ENCODE measurements at places on chromosomes 5 and 9.

DNA sequence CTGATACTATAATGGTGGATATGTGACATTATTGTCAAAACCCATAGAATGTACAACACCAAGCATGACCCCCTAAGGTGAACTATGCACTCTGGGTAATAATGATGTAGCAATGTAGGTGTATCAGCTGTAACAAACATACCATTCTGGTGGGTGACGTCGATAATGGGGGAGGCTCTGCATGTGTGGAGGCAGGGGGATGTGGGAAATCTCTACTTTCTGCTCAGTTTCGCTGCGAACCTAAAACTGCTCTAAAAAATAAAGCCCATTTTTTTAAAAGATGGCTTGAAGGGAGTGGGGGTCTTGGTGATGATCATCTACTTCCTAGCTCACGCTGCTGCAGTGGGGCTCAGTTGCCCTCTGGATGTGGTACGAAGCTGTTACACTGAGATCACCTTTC, 51.1 kb downstream of the RASGEF1C start:
- no peak for DNase-seq

- no peak for DNase-seq
These were observed 145.1 kb upstream of the PANK3 start for GRCh38 chr5:168724227-168724626.

GRCh38 chr9:87310827-87311523, 186.7 kb upstream of the DAPK1 start:
- DNase-seq, result no peak

DNA sequence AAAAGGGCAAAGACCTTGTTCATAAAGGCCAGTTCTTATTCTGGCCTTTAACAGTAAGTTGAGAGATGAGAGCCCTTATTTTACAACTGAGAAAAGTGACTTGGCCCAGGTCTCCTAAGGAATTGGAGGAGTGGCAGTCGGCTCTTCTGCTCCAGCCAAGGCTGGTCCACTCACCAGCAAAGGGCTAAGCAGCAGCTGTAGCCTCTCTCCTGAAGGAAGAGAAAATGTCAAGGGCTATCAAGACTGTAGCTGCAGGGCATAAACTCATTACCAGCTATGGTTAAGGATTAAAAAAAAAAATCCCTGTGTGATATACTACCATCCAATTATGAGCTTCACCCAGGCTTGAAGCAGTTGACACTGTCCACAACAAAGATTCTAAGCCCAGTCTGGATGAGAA, 138.6 kb upstream of the RAD23B start:
- no peak for DNase-seq

DNA sequence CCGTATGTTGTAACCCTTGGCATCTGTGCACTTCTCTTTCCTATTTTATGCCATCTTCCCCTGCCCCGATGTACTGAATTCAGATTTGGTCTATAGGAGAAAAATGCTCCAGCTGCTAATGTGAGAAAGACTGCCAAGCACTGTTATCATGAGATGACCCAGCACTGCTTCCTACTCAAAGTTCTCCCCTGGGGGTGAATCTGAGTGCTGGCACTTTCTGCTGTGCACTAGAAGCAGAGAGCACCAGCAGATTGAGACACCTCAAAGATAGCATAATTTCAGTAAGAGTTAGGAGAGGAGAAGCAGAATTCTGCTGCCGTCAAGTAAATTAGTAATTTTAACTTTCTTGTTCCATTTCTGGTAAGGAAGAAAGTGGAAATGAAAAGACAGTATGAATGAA, 92.8 kb upstream of the ACOT12 start:
- DNase-seq, result no peak

- no peak for DNase-seq
These were observed 26.7 kb upstream of the B4GALT1 start for GRCh38 chr9:33193818-33194217.

DNA sequence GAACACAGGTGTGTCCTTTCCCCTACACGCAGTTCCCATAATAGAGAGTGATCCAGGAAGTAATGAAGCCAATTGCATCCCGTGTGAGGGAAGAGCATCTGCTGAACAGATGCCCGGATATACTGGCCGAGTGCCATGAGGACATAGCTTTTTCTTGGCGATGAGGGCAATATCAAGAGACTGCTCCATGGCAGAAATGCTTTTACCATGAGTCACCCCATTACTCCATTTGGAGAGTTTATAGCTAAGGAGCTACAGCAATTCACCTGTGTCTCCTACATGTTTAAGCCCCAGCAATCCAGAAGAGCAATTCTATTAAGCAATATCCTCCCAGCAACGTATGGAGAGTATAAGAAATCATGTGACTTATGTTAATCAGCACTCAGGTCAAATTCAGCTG, 222.0 kb upstream of the KLF4 start:
- no peak for DNase-seq

- DNase-seq, result no peak
These were observed 23.4 kb downstream of the BTNL9 start for GRCh38 chr5:181063514-181063913.

- DNase-seq, result no peak
These were observed 489.9 kb downstream of the PSAT1 start for GRCh38 chr9:78786794-78787193.

DNA sequence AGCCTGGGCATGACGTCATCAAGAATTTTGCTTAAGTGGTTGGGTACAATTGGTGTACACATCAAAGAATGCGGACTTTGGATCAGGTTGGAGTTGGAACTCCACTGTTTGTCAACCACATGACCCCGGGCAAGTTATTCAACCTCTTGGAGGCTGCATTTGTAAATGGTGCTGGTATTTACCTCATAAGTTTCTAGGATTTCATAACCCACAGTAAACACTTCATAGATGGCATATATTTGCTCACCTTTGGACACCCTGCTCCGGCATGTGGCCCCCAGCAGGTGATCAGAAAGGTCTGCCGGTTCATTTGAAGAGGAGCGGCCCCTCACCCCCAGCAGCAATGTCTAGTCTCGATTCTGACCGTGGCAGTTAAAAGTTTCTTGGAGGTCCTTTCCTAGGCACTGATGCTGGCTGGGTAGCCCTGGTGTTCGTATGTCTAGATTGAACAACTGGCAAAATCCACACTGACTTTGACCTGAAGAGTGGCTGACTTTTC, 60.6 kb downstream of the IL6ST start:
- DNase-seq, result no peak

DNA sequence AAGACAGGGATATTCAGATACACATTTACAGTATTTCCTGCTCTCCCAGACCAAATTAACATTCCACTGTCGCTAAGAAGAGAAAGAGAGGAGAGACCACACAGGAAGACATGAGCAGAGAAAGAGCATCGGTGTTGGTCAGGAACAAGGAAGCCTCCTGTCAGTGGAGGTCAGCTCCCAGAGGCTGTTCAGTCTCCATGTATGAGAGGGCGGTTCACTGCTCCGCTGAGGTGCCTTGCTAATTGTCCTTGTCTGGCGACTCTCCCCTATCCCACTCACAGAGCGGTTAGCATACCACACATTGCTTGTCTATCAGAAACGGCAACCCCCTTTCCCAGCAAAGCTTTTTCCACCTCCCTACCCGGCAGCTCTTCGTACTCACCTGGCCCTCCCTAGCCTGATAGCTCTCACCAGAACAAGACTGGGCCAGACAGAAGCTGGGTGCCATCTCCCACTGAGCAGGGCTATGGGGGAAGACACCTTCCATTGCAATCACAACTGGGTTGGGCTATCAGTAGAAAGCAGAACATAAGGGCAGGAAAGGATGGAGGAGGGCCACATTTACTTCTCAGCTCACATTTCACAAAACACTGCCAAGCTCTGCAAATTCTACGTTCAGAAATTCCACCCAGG, 58.6 kb upstream of the LMNB1 start:
- DNase-seq, result no peak

- no peak for DNase-seq
These were observed 140.1 kb upstream of the PALM2AKAP2 start for GRCh38 chr9:109639674-109640579.

DNA sequence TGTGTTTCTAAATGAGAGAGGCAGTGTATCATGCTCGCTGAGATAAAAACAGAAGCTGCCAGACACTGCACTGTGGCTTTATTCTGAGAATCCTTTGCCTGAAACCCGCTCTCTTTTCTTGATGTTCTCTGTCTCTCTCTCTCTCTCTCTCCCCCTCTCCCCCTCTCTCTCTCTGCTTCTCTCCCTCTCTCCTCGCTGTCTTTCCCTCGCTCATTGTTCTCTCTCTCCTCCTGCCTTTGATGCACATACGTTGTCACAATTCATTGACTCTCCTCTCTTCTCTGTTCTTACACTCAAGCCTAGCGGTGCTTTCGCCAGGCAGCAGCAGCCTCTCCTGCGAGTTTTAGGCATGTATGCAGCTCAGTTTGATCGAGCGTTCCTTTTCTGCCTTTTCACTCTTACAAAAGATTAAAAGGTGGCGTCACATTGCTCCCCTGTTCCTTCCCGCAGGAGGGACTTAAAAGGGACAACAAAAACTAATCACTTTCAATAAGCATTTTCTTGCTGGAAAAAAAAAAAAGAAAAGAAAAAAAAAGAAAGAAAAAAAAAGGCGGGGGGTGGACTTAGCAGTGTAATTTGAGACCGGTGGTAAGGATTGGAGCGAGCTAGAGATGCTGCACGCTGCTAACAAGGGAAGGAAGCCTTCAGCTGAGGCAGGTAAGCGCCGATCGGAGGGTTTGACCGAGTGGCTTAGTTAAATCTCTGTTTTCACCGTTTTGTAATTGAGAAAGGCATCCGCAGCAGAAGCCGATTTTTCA, 717.9 kb upstream of the WWC1 start:
- DNase-seq, result no peak

GRCh38 chr5:6755519-6755918, 42.3 kb downstream of the TENT4A start:
- DNase-seq, result no peak

GRCh38 chr9:105117234-105117633, 127.2 kb upstream of the SLC44A1 start:
- DNase-seq, result no peak

- no peak for DNase-seq
These were observed 40.6 kb downstream of the TMEM174 start for GRCh38 chr5:73213566-73213998.

GRCh38 chr5:99054972-99055371, 126.2 kb upstream of the CHD1 start:
- DNase-seq, result no peak

DNA sequence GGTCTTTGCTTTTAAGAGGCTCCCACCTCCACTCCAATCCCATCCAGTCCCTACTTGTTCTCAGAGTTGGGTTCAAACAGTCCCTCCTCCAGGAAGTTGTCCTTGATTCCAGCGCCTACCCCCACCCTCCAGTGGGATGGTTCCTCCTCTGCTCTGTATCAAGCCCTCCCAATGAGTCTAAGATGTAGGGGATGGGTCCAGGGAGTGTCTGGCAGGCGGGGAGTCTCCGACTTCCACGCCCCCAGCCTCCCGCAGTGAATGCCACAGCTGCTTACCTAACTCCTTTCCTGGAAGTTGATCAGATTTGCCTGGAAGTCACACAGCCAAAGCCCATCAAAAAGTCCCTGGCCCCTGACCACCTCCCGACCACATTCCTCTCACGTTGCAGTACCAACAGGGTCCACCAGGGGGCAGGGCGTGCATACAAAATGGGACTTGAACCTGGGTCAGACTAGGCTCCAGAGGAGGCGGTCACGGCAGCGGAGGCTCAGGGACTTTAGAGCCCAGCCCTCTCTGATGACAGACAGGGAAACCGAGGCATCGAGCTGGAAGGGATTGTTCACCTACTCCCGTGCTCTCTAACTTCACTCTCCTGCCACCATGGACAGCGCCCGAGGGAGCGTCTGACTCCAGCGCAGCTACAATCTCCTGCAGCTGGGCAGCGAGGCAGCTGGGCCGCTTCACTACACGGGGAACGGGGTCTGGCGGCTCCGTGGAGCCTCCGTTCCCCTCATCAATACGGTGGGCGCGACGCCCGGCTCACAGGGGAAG, 25.0 kb upstream of the TDRD7 start:
- DNase-seq, result peak; percentile 37

DNA sequence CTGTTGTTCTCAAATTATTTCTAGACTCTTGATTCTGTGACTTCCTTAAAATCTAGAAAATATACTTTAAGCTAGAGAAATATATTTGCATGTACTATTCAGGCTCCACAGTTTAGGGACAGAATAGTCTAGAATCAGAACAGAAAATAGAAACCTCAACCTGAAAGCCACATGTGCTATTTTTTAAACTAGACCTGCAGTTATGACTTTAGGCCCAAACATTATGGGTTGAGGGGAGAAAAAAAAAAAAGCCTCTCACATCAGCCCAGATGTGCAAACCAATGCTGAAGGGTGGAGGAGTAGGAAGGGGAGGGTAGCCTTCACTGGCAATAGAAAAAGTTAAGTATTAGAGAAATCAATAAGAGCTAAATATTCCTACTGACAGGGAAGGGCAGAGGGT, 35.7 kb downstream of the ELL2 start:
- no peak for DNase-seq

GRCh38 chr5:164748861-164749260, 1243.4 kb downstream of the MAT2B start:
- no peak for DNase-seq

- DNase-seq, result no peak
These were observed 17.7 kb upstream of the UBAC1 start for GRCh38 chr9:135978642-135979546.

DNA sequence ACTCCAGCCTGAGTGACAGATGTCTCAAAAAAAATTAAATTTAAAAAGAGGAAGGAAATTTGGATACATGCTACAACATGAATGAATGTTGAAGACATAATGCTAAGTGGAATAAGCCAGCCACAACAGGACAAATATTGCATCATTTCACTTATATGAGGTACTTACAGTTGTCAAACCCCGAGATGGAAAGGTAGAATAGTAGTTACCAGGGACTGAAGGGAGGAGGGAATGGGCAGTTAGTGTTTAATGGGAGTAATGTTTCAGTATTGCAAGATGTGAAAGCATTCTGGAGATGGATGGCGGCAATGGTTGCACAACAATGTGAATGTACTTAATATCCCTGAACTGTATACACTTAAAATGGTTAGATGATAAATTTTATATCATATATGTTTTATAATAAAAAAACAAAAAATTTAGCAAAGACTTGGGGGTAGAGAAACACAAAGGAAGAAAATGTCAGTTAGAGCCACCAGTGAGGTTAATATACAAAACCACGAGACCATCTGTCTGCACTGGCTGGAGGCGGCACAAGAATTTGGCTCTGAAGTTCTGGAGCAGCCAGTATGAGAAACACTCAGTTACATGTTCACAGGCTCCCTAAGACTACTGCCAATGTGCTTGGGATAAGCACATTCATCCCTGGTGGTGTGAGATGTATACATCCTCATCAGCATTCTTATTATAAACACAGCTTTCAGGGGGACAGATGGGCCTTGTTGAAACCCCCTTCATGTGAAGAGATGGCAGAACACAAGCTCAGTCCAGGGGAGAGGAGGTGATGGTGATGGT, 37.0 kb upstream of the RPS23 start:
- DNase-seq, result no peak

DNA sequence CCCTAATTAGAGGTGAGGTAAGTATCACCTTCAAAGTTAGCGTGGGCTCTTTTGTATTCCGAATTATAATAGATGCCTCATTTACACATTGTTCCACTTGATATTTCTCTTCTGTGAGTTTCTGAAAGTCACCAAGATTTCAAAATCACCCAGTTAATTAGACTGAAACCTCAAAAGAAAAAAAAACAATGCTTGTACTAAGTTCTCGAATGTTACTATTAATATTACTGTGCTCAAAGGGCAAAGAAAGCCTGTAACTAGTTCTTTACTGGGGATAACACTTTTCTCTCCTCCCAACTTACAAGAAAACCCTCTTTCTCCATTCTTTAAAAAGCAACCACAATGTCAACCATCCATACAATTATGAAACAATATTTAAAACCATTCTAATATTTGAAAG, 98.5 kb downstream of the STRBP start:
- no peak for DNase-seq

- no peak for DNase-seq
These were observed 173.2 kb downstream of the GNA14 start for GRCh38 chr9:77474936-77475335.
